Renal cortical epithelial cell (primary cell): ENCODE measurements at places on chromosomes 3 and 15. TPM values are rescaled to one million over a fixed set of nuclear protein-coding genes. Genes with fewer than 3 reads are reported as not detected.

DNA sequence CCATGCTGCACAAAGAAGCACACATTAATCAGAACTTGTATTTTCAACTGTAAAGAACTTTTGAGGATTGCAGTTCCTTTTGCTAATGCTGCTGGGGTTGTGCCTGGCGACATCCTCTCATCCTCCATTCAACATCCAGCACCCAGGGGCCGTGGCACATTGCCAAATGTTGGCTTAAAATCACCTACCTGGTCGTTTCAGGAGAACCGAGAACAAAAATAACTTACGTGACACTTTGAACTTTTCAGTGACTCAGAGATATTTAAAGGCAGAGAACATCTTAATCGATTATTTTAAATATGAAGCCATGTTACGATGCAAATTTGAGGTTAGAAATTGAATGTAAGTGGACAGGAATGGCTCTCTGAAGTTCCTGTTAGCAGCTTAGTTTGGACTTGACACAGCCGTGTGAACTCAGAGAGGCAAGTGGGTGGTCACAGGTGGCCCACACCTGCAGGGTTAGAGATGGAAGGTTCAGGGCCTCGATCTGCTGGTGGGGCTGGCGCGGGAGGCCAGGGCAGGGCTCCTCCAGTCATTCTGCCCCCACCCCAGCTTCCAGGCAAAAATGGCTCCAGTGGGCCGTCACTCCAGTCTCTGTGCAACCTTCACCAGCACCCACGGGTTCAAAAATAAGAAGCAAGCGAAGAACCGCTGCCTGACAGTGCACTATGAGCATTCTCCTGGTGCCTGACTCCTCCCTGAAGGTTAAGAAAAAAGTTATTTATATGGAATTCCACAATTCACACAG, 12.2 kb downstream of the LRRK1 start:
- DNase-seq, result no peak

The IL17RE gene
- 0.69 and 1.3 TPM in 2 replicates for total RNA-seq

The PARP9 gene
- 39.8 and 41.5 TPM in 2 replicates for total RNA-seq

GRCh38 chr15:42226648-42227047, 18.5 kb upstream of the VPS39 start:
- no peak for DNase-seq

The MASP1 gene
- total RNA-seq, result 0.52 and 3.5 TPM in 2 replicates

The ATP13A3 gene
- total RNA-seq, result 588 and 600 TPM in 2 replicates

- DNase-seq, result peak; percentile 35
Observed at GRCh38 chr3:177236704-177237103, 39.4 kb upstream of the TBL1XR1 start.
